Activated CD8-positive, alpha-beta T cell treated with anti-CD3 and anti-CD28 coated beads, Interleukin-2, amount 10 ng/mL, durations not matched to agents 7 days and 5 days (primary cell): ENCODE measurements at places on chromosomes 13 and 19. TPM values are rescaled to one million over a fixed set of nuclear protein-coding genes. Genes with fewer than 3 reads are reported as not detected.

DNA sequence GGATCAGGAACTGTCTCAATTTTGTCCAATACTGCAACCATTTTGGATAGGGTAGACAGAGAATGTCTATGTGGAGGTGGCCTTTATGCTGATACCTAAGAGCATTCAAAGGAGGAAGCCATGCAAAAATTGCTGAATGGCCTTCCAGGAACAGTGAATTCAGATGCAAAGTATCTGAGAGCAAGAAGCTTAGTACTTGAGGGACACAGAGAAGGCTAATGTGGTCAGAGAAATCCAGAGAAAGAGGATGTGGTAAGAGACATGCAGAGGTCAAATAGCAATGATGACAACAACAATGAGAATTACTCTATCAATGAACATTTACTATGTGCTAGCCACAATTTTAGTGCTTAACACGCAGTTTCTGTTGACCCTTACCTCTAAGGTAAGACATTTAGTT is 785.6 kb upstream of the KLHL1 start:
- H3K4me1 ChIP-seq: no peaks in the 10 kb centered on the region
- H3K27me3 ChIP-seq: no peaks in the 10 kb centered on the region
- H3K36me3 ChIP-seq: no peaks in the 10 kb centered on the region
- no peak for DNase-seq
- no peak overlapping the region for H3K4me3 ChIP-seq

DNA sequence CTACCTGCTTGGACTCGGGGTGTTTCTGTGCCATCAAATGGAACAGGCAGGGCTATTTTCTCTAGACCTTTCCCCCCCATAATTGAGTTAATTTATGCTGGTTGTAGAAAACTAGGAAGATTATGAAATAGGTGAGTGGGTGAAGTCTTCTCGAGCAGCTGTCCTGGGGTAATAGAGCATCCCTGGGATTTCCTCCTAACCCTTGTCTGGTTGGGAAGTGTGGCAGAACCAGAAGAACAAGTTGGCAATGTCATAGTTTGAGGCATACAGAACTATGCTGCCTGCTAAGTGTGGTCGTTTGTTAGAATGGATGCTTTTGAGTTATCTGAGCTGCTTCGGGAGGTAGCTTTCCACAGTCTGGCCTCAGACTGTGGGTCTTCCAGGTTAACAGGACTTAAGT is 3.7 kb downstream of the GATAD2A start:
- no peaks in the 10 kb centered on the region for H3K27me3 ChIP-seq
- DNase-seq: no peak
- H3K4me1 ChIP-seq: peaks cover 74% of the 10 kb centered on the region

GRCh38 chr19:32316034-32316433 is 29.4 kb upstream of the ZNF507 start:
- no peak overlapping the region for H3K4me3 ChIP-seq
- H3K36me3 ChIP-seq: no peaks in the 10 kb centered on the region
- DNase-seq: no peak

DNA sequence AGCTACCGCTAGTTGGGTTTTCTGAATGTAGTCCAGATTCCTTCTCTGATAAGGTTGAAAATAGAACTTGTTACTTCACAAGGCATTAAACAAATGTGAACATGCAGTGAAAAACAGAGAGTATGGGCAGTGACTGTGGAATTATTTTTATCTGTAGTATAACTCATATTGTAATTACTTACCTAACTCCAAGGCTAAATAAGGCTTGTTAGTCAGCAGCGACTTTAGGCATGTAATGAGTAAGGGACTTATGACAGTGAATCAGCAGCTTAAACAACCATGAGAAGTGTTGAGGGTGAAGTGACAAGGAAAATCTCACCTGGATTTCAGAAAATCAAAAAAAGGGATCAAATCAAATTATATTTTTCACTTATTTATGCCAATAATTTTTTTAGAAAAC is 1719.5 kb upstream of the MIR17HG start:
- no peaks in the 10 kb centered on the region for H3K27me3 ChIP-seq
- H3K36me3 ChIP-seq: no peaks in the 10 kb centered on the region
- no peaks in the 10 kb centered on the region for H3K4me1 ChIP-seq

DNA sequence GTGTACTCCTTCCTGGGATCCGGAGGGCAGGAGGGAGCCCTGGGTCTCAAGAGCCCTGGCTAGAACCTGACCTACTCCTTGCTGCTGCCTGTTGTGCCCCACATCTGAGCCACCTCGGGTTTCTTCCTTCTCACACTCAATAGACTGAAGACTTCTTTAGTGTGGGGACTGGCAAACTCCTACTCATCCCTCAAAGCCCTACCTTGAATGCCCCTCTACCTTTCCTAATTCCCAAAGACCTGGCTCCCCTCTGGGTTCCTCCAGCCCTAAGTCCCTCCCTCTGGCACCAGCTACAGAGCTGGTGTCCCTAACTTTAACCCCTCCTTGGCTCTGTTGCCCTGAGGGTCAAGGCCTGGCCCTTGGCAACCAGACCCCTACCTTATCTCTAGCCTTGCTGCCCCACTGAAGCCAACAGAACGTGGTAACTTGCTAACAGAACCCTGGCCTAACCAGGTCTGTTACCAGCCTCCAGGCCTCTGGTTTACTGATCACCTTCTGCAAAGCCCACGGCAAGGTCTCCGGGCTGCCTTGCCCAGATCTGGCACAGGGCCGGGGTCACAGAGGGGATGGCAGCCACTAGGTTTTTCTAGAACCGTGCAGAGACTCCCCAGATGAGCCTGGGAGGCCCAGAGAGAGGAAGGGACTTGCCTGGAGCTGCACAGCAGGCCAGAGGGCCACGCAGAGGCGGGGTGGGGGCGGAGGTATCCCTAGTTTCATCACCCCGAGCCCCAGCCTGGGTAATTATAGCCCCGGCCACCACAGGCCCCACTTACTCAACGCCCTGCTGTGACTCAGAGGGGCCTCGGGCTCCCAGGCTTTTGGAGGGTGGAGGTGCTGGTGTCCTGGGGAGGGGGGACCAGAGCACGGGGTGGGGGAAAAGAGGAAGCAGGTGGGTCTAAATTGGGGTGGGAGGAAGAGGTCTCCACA is 15.3 kb downstream of the ZBTB7A start:
- no peak overlapping the region for H3K4me3 ChIP-seq
- peak overlapping the region; percentile 5 for H3K27ac ChIP-seq
- H3K27me3 ChIP-seq: no peaks in the 10 kb centered on the region
- peaks cover 22% of the 10 kb centered on the region for H3K4me1 ChIP-seq
- H3K36me3 ChIP-seq: peaks cover 66% of the 10 kb centered on the region

DNA sequence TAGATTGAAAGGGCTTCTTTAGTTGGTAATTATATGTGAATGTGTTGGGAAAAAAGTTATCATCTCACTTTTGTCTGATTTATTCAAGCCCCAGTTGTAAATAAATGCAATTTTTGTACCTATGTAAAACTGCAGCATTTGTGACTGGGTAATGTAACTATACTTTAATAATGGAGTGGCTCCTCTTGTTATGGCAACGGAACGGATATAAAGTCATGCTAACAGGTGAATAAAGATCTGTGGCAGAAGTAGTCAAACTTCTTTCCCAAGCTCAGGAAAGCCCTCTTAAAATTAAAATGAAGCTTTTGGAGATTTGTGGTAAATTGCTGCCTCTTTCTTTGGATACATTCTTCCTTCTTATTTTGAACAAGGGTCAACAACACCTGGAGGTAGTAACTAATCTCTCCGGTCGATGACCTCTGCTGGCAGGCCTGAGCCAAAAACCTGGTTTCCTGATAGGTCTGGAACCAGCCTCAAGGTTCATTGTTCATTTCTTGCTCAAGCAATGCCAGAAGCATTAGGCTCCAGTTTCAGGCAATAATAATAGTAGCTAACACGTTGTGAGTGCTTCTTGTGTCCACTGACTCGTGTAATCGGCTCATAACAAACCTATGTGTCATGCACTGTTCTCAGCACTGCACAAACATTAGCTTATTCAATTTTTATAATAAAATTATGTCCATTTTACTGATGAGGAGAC is 313.4 kb upstream of the DACH1 start:
- H3K36me3 ChIP-seq: no peaks in the 10 kb centered on the region
- H3K4me1 ChIP-seq: no peaks in the 10 kb centered on the region
- no peak for DNase-seq
- no peak overlapping the region for H3K4me3 ChIP-seq
- H3K27ac ChIP-seq: no peak overlapping the region

DNA sequence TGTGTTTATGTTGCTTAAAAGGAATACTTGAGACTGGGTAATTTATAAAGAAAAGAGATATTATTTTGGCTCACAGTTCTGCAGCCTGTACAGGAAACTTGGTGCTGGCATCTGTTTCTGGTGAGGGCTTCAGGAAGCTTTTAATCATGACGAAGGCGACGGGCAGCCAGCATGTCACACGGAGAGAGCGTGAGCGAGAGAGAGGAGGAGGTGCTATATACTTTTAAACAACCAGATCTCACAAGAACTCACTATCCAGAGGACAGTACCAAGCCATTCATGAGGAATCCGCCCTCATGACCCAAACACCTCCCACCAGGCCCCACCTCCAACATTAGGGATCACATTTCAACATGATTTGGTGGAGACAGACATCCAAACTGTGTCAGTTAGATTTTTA is 163.4 kb upstream of the TSC22D1 start:
- no peaks in the 10 kb centered on the region for H3K36me3 ChIP-seq
- H3K4me3 ChIP-seq: no peak overlapping the region
- H3K27me3 ChIP-seq: peaks cover 5% of the 10 kb centered on the region
- H3K4me1 ChIP-seq: no peaks in the 10 kb centered on the region
- no peak overlapping the region for H3K27ac ChIP-seq

GRCh38 chr13:107900775-107901174 is 314.6 kb downstream of the LIG4 start:
- no peak overlapping the region for H3K4me3 ChIP-seq
- no peaks in the 10 kb centered on the region for H3K27me3 ChIP-seq
- no peak overlapping the region for H3K27ac ChIP-seq
- DNase-seq: no peak
- no peaks in the 10 kb centered on the region for H3K4me1 ChIP-seq
- no peaks in the 10 kb centered on the region for H3K36me3 ChIP-seq

DNA sequence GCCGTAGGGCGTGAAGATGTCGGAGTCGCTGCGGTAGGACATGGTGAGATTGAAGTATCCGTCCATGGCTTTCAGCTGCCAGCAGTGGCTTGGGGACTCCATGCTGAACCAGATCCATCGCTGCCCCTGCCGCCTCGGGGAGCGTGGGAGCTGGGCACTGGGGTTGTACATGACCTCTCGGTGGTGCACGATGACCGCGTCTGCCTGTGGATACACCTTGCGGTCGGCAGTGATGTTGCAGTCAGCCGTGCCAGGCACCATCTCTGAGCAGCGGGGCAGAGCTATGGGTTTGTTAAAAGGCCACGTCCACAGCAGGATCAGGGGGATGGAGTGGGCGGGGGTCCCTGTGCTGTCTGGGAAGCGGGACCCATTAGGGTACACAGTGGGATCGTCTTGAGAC is 7.4 kb downstream of the FUT6 start:
- H3K27me3 ChIP-seq: peaks cover 2% of the 10 kb centered on the region
- H3K27ac ChIP-seq: no peak overlapping the region
- H3K4me1 ChIP-seq: peaks cover 6% of the 10 kb centered on the region

DNA sequence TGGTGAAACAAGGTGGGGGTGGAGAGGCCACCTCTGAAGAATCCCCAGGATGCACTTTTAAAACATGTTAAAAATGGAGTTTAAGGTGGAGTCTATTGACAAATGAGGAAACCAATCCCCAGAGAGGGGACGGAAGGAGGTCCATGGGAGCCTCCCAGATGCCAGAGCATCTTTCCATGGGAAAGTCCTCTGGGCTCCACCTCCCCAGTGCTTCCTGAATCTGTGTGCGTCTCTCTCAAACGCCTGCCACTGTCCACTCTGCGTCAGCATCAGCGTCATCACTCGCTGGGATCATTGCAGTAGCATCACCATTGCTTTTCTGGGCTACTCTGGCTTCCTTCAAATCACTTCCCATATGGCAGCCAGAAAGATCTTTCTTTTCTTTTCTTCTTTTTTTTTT is 6.2 kb downstream of the GPR4 start:
- H3K4me3 ChIP-seq: no peak overlapping the region
- H3K36me3 ChIP-seq: no peaks in the 10 kb centered on the region
- peaks cover 53% of the 10 kb centered on the region for H3K27me3 ChIP-seq
- H3K27ac ChIP-seq: no peak overlapping the region
- no peak for DNase-seq
- H3K4me1 ChIP-seq: peaks cover 37% of the 10 kb centered on the region

- no peaks in the 10 kb centered on the region for H3K27me3 ChIP-seq
- peak overlapping the region; percentile 9 for H3K27ac ChIP-seq
- H3K36me3 ChIP-seq: peaks cover 4% of the 10 kb centered on the region
- DNase-seq: peak; percentile 38
- peaks cover 19% of the 10 kb centered on the region for H3K4me1 ChIP-seq
Measured at GRCh38 chr13:39998166-39998565, 342.7 kb downstream of the COG6 start.

DNA sequence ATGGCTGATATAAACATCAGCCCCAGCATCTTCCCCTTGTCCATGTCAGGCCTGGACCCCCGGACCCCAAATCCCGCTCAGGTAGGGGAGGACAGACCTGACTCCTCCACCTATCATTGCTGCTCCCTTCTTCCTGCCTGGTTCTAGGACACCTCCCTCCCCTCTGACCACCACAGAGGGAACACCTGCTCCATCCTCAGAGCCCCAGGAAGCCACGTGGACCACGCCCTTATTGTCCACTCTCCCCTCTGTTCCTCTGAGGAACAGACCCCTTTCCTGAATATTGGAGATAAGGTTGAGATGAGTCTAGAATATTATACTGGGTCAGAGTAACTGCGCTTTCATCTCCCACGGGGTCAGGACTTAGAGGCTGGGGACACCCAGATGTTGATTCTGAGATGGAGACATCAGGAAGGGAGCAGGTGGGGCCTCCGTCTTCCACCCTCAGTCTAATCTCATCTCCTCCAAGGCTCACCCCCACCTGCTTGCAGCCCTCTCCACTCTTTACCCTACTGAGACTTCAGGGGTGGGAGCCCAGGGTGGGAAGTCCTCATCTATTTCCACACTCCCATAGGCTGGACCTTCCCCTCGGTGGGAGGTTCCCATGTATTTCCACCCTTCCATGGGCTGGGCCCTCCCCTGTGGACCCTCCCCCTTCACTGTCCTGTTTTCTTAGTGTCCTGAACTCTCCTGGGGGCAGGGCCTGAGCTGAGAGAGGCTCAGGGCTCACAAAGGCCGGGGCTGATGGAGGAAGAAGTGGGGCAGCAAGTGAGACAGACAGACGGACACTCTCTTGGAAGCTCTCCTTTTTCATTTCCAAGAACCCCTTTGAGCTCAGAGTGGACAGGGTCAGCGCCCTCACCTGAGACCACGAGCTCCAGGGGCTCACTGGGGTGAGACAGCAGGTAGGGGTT is 2.7 kb downstream of the LILRA4 start:
- H3K4me1 ChIP-seq: no peaks in the 10 kb centered on the region
- H3K4me3 ChIP-seq: no peak overlapping the region
- peaks cover 12% of the 10 kb centered on the region for H3K27me3 ChIP-seq

- H3K36me3 ChIP-seq: peaks cover 3% of the 10 kb centered on the region
- H3K4me3 ChIP-seq: no peak overlapping the region
- no peak for DNase-seq
- no peaks in the 10 kb centered on the region for H3K27me3 ChIP-seq
Measured at GRCh38 chr13:42497798-42498197, 76.2 kb upstream of the TNFSF11 start.

The TTYH1 gene
- total RNA-seq: 0.99 TPM

The DOHH gene
- 14.6 TPM for total RNA-seq

The MADCAM1 gene
- total RNA-seq: 0.16 TPM

The NANOS3 gene
- 0.90 TPM for total RNA-seq

The SLITRK6 gene
- not detected for total RNA-seq

The RPS28 gene
- total RNA-seq: 1,561 TPM

The URAD gene
- total RNA-seq: not detected
